ENCODE measurements at places on chromosomes 7 and 10. TPM values are rescaled to one million over a fixed set of nuclear protein-coding genes. Genes with fewer than 3 reads are reported as not detected.

The CTTNBP2 gene
- polyA plus RNA-seq = 53.5 TPM

The FAM131B gene
- polyA plus RNA-seq = 45.9 TPM

The HERPUD2 gene
- 22.1 TPM for polyA plus RNA-seq

The AMPH gene
- polyA plus RNA-seq = 34.7 TPM

The CDK1 gene
- 4.5 TPM for polyA plus RNA-seq
